DMS79 treated with DMSO at 0.1 percent for 48 hours (cell line): ENCODE measurements at places on chromosomes 13 and 19.
A peak's percentile ranks its signal among the peaks of the same experiment; 100 is the strongest.

DNA sequence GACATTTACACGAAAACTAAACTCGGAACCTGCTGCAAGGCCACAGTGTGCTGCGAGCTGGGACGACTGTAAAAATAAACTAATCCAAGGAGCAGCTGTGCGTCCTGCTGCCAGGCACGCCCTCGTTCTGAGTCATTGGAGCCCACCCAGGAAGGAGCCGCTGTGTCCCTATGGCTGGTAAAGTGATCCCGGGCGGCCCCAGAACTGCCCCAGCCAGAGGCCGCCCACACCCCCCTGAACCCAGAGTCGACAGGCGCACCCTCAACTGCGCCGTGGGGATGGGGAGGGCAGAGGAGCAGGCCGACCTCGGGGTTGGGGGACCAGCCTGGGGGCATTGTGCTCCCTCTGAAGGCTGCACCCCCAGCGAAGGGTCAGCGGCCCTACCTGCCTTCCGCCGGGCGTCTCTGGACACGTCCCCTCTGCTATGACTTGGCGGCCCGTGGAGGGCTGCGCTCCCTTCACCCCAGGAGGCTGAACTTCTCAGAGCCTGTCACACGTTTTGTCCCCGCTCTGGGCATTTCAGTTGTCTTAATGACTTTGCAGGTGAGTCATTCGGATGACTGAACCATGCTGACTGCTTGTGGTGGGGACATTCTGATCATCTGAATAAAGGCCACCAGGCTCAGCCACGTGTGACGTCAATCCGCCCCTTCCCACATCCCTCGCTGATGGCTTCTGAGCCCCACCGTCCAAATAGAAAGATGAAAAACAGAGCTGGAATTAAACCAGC, 42.7 kb downstream of the ADPRHL1 start:
- no peak for DNase-seq

DNA sequence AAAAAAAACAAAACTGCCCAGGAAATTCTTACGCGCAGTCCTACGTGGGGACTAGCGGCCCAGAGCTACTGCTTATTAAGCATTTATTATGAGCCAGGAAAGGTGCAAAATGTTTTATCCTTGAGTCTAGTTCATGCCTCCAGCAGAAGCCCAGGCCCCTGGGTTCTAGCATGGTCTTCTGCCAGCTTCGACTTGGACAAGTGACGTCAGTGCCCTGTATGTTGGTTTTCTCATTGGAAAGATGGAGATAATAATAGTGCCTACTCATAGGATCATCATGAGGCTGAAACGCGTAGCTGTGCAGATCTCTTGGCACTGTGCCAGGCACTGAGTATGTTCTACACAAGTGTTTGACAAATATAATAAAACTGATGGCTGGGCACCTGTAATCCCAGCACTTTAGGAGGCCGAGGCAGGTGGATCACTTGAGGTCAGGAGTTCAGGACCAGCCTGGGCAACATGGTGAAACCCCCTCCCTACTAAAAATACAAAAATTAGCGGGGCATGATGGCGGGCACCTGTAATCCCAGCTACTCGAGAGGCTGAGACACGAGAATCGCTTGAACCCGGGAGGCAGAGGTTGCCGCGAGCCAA, 12.4 kb upstream of the SULT2B1 start:
- peak; percentile 78 for DNase-seq

GRCh38 chr13:59494151-59494550, 669.6 kb downstream of the DIAPH3 start:
- DNase-seq: no peak

DNA sequence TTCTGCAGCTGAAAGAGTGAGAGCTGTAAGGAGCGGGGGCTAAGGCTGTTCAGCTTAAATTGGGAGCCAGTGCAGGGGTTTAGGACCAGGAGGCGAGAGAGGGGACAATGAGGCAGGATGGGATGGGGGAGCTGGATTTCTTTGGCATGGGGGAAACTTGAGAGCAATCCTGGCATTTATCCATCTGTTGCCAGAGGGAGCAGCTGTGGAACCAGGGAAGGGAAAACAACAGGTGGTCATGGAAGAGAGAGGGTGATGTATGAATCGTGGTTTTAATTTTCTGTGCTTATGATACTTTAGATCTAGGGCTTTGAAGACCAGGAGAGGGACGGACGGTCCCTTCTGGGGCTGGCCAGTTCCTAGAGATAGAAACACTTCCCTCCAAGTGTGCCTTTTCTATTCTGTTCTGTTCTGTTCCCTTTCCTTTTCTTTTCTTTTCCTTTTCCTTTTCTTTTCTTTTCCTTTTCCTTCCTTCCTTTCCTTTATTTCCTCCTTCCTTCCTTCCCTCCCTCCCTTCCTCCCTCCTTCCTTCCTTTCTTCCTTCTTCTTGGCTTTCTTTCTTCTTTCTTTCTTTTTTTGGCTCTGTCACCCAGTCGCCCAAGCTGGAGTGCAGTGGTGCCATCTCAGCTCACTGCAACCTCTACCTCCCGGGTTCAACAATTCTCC, 16.0 kb upstream of the CCL25 start:
- no peak for DNase-seq
